ENCODE measurements at places on chromosomes 11 and 22. TPM values are rescaled to one million over a fixed set of nuclear protein-coding genes. Genes with fewer than 3 reads are reported as not detected.

The LRRC56 gene
- polyA plus RNA-seq, result 0.48 TPM

The SYT8 gene
- not detected for polyA plus RNA-seq

The CYP2D6 gene
- 0.29 TPM for polyA plus RNA-seq

The ELFN2 gene
- 0.05 TPM for polyA plus RNA-seq

The CTSD gene
- polyA plus RNA-seq, result 748 TPM

The ACRV1 gene
- polyA plus RNA-seq, result not detected

The PPFIA1 gene
- 16.2 TPM for polyA plus RNA-seq

The RIMBP3B gene
- not detected for polyA plus RNA-seq

The SLC22A25 gene
- not detected for polyA plus RNA-seq

Data from right cardiac atrium (tissue), 5 donors.